ENCODE measurements at places on chromosomes 1 and 21. TPM values are rescaled to one million over a fixed set of nuclear protein-coding genes. Genes with fewer than 3 reads are reported as not detected.

DNA sequence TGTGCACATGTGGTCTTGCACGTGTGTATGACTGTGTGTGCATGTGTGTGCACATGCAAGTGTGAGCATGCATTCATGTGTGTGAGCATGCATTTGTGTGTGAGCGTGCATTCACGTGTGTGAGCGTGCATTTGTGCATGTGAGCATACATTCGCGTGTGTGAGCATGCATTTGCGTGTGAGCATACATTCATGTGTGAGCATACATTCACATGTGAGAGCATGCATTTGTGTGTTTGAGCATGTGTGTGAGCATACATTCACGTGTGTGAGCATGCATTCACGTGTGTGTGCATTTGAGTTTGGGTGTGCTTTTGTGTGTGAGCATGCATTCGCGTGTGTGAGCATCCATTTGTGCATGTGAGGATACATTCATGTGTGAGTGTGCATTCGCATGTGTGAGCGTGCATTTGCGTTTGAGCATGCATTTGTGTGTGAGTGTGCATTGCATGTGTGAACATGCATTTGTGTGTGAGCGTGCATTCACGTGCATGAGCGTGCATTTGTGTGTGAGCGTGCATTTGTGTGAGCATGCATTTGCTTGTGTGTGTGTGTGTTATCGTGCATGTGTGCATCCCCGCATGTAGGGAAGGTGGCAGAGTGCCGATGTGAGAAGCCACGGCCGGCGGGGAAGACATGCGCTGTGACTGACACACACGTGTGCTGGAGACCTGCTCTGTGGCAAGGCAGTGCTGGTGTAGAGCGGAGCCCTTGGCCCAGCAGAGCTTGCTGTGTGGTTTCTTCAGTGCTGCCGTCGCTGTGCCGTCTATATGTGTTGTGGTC, 18.2 kb downstream of the ITGB2 start:
- no peak for DNase-seq

DNA sequence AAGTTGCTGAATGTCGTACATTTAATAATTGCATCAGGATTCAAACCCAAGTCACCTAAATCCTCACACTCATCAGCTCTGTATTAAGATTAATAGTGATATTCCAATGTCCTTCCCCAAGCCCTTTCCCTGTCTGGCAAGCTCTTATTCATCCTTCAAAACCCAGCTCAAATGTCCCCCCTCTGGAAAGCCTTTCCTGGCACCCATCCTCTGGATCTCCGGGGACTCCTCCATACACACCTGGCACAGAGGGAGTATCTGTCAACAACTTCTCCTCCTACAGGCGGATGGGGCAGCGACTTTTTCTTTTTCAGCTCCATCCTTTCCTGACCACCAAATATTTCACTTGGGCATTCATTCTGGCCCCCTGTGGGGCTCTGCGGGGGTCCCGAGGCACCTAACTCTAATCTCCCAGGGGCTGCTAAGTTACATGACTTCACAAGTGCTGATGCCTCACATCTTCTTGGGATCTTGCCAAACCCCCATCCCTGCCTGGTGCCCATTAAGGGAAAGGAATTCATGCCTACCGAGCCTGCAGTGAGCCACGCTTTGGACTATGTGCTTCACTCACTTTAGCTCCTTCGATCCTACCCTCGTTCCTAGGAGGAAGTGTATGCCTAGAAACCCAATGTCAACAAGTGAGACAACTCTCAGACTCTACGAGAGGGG, 15.2 kb downstream of the TINAGL1 start:
- peak; percentile 76 for DNase-seq

GRCh38 chr1:6438047-6438525, 13.5 kb downstream of the ESPN start:
- peak; percentile 58 for DNase-seq

DNA sequence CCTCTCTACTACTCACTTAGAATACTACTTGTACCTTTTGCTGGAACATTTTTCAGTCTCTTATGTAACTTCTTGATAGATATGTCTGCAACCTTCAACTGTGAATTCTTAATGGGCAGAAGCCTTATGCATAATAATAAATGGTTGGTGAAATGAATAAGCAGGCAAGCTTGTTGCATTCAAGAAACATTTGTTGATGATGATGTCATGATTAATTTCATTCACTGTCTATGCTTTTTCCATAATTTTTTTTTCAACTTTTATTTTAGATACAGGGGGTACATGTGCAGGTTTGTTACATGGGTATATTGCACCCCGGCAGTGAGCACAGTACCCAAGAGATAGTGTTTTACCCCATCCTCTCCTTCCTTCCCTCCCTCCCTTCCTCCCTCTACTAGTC, 48.0 kb downstream of the SIPA1L2 start:
- no peak for DNase-seq

DNA sequence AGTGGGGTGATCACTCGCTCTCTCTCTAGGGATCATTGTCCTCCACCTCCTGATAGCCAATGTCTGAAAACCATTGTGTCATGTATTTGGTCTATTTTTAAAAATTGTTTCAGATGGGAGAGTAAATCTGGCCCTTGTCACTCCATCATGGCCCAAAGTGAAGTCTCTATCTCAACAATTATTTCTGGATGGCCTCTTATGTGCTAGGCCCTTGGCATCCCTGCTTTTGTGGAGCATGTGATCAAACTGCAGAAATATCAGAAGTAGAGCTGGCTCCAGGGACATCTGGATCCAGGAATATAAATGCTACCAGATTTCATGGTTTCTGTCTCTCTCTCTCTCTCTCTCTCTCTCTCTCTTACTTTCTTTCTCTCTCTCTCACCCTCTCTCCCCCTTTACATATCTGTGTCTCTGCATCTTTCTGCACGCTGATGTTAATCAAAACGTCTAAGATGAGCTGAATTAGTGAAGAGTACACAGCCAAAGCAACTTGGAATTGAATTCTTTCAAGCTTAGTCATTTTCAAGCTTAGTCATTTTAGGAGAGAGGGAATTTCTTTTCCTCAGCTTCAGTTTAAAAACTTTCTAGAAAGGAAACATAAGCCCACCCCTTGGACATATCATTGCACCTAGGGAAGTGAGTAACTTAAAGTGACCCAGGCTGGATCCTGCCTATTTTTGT, 47.4 kb upstream of the DOCK7 start:
- DNase-seq = peak; percentile 22

DNA sequence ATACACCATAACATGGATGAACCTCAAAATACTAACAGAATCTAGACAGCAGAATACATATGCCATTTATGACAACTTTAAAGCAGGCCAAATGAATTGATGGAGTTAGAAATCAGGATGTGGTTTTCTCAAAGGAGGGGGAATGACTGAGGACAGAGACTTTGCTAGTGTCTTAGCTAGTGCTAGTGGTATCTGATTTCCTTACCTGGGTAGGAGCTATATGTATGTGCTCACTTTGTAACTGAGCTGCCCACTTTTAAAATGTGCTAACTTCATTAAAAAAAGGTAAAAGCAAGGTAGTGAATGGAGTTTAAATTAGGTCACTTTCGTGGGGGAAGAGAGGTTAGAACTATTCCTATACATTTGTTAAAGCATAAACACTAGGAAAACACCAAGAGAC, 2.6 kb downstream of the GTF2B start:
- DNase-seq = no peak

SLC22A15 gene
- total RNA-seq = 43.6 TPM

LRRC39 gene
- 0.17 TPM for total RNA-seq
